ENCODE measurements at places on chromosomes 5 and 9. TPM values are rescaled to one million over a fixed set of nuclear protein-coding genes. Genes with fewer than 3 reads are reported as not detected.

The GRPEL2 gene
- total RNA-seq, result 14.3 TPM

The GARIN3 gene
- 27.8 TPM for total RNA-seq

The SLC6A18 gene
- 0.24 TPM for total RNA-seq

The IFNA13 gene
- total RNA-seq, result 0.63 TPM

The ROPN1L gene
- 333 TPM for total RNA-seq

The TLE4 gene
- total RNA-seq, result 223 TPM

The GZMA gene
- 0.37 TPM for total RNA-seq

DNA sequence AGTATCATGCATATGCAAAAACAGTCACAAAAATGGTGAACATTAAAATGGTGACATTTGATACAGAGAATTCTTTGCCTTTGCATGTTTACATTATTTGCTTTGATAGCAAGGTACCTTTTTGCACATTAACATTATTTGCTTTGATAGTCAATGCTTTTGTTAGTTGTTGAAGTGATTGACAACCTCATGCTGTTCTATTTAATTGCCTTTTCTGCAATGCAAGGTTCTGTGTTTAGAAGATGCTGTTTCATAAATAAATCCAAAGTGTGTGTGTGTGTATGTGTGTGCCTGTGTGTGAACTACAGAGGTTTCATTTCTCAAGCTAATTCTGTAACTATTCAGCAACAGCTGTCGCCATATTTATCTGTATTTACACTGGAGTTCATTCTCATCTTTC is 668.7 kb downstream of the NR2F1-AS1 start:
- H3K4me1 ChIP-seq, result no peaks in the 10 kb centered on the region
- no peak for DNase-seq
- no peak overlapping the region for H3K4me3 ChIP-seq
- no peaks in the 10 kb centered on the region for H3K27me3 ChIP-seq

- H3K4me1 ChIP-seq, result no peaks in the 10 kb centered on the region
- no peaks in the 10 kb centered on the region for H3K27me3 ChIP-seq
- no peaks in the 10 kb centered on the region for H3K36me3 ChIP-seq
- DNase-seq, result no peak
Measured at GRCh38 chr9:77917800-77918199, 113.8 kb downstream of the GNAQ start.

- H3K27ac ChIP-seq, result no peak overlapping the region
- no peaks in the 10 kb centered on the region for H3K36me3 ChIP-seq
- H3K4me3 ChIP-seq, result no peak overlapping the region
Measured at GRCh38 chr5:138444774-138445546, 6.1 kb downstream of the REEP2 start.

- no peak for DNase-seq
- H3K27ac ChIP-seq, result no peak overlapping the region
- H3K27me3 ChIP-seq, result no peaks in the 10 kb centered on the region
- no peaks in the 10 kb centered on the region for H3K36me3 ChIP-seq
Measured at GRCh38 chr9:105608721-105609598, 51.0 kb downstream of the FKTN start.

DNA sequence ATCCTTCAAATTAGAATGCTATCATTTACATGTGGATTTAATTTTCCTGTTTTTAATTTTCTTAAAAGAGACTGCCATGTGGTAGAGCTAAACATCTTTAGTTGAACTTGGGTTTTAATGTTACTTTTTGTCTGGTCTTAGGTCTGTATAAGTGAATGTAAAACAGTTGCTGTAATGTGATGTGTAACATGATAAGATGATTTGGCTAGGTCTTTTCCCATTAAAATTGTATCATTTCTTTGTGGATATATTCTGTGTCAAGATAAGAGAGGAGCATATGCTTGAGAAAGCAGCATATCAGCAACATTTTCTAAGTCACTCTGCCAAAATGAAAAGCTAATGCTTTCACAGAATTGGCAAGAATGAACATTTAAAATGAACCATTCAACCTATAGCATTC is 18.5 kb downstream of the TMEM167A start:
- no peak overlapping the region for H3K27ac ChIP-seq
- H3K36me3 ChIP-seq, result no peaks in the 10 kb centered on the region
- peaks cover 25% of the 10 kb centered on the region for H3K4me1 ChIP-seq
- H3K4me3 ChIP-seq, result no peak overlapping the region

- H3K4me1 ChIP-seq, result no peaks in the 10 kb centered on the region
- no peak overlapping the region for H3K27ac ChIP-seq
- no peak for DNase-seq
Measured at GRCh38 chr5:176559683-176560082, 10.5 kb downstream of the CDHR2 start.

- no peak overlapping the region for H3K4me3 ChIP-seq
- no peaks in the 10 kb centered on the region for H3K27me3 ChIP-seq
- no peak for DNase-seq
Measured at GRCh38 chr5:2131196-2131595, 248.5 kb upstream of the IRX4 start.

DNA sequence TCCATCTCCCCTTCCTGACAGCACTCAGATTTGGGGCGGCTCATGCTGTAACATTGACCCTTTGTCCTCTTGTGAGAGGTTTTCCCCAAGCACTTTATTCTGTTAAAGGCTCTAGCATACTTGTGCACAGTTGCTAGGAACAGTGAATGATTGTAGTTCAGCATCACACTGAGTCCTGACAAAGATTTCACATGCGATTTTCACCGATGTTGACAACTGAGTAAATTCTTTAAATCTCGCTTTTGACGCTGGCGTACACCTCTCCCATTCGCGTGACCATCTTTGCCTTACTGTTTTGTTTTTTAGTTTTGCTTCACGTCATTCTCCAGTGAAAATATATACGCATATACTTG is 780 bp downstream of the CDC37L1 start:
- no peak for DNase-seq
- H3K4me1 ChIP-seq, result peaks cover 15% of the 10 kb centered on the region
- H3K27me3 ChIP-seq, result no peaks in the 10 kb centered on the region
- H3K36me3 ChIP-seq, result no peaks in the 10 kb centered on the region
- H3K4me3 ChIP-seq, result peak overlapping the region; percentile 93

- H3K27ac ChIP-seq, result no peak overlapping the region
- no peaks in the 10 kb centered on the region for H3K27me3 ChIP-seq
- no peaks in the 10 kb centered on the region for H3K36me3 ChIP-seq
- H3K4me3 ChIP-seq, result no peak overlapping the region
Measured at GRCh38 chr9:17795744-17796143, 216.9 kb downstream of the SH3GL2 start.

DNA sequence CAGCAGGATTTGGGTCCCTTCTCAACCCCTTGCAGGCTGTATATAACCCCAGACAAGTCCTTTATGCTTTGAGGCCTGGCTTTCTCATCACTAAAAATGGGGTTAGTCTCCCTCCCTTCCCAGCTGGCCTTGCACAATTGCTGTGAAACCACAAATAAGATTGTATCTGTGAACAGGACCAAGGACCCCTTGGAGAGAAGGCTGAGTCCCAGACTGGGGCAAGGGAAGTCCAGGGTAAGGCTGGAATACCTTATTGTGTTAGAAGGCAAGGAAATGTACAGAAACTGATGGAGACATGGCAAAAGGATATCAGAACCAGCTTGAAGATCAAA is 11.4 kb downstream of the MACROH2A1 start:
- no peak overlapping the region for H3K4me3 ChIP-seq
- H3K36me3 ChIP-seq, result no peaks in the 10 kb centered on the region
- no peak for DNase-seq
- no peaks in the 10 kb centered on the region for H3K27me3 ChIP-seq
- no peak overlapping the region for H3K27ac ChIP-seq

- no peaks in the 10 kb centered on the region for H3K36me3 ChIP-seq
- no peaks in the 10 kb centered on the region for H3K27me3 ChIP-seq
- H3K27ac ChIP-seq, result no peak overlapping the region
- H3K4me3 ChIP-seq, result no peak overlapping the region
- no peak for DNase-seq
Measured at GRCh38 chr5:167140548-167141291, 1150.7 kb upstream of the WWC1 start.

DNA sequence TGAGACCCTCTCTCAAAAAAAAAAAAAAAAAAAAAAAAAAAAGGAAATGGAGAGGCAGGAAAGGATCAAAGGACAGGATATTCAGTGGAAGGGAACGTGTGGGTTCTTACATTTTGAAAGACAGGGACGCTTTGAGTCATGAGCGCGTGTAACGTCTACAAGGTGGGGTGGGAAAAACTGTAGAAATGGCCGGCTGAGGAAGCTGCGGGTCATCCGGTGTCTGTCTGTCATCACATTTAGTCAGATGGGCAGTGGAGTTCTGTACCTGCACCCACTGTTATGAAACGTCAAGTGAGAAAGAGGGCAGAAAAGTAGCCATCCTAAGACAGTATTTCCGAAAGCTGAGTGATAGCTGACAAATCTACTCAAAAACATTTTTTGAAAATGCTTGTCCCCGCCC is 159.8 kb downstream of the SMARCA2 start:
- H3K27me3 ChIP-seq, result no peaks in the 10 kb centered on the region
- DNase-seq, result no peak
- no peaks in the 10 kb centered on the region for H3K36me3 ChIP-seq

DNA sequence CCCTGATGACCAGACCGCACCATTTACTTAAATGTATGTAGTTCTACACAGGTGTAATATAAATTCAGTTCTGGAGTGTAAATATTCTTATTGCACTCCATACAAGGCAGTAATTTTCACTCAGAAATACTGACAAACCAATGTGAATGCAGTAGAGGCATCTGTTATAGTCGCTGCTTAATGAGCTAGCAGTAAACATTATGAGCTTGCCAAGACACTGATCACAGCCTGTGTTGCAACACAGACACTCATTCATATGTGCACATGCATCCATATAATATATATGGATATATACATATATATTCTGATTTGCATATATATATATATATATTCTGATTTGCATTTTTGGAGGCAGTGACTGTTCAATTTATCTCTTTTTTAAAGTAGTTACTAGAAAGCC is 435.1 kb upstream of the ST8SIA4 start:
- H3K27ac ChIP-seq, result no peak overlapping the region
- no peak for DNase-seq
- H3K36me3 ChIP-seq, result no peaks in the 10 kb centered on the region
- no peaks in the 10 kb centered on the region for H3K27me3 ChIP-seq
- no peaks in the 10 kb centered on the region for H3K4me1 ChIP-seq

DNA sequence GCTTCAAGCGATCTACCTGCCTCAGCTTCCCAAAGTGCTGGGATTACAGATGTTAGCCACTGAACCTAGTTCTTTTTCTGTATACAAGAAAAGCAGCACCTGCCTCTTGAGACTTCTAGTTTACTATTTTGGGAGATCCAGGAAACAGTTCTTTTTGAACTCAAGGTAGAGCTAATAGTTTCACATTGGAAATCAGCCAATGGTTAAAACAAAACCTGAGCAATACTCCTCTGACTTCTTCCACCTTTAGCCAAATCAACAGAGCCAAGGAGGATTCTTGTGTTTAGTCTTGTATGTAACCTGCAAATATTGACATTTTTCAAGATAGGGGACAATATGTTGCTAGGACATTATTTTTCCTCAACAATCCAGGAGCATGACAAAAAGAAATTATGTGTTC is 349.4 kb downstream of the SH3GL2 start:
- no peak overlapping the region for H3K27ac ChIP-seq
- no peak for DNase-seq
- H3K36me3 ChIP-seq, result no peaks in the 10 kb centered on the region
- no peak overlapping the region for H3K4me3 ChIP-seq
- no peaks in the 10 kb centered on the region for H3K27me3 ChIP-seq

DNA sequence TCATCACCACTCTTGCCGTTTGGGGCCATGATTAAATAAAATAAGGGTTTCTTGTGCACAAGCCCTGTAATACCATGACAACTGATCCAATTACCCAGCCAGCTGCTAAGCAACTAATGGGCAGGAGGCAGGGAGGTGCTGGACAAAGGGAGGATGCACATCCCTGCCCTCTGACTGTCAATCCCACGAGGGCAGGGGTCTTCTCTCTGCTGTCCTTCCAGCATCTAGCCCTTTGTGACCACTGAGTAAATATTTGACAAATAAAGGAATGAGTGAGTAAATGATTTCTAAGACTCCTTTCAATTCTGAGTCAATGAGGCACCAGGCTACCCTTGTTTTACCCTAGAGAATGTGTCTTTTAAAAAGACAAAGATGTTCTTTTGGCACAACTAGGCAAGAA is 247.1 kb downstream of the SYK start:
- no peaks in the 10 kb centered on the region for H3K36me3 ChIP-seq
- H3K27me3 ChIP-seq, result no peaks in the 10 kb centered on the region
- H3K4me1 ChIP-seq, result no peaks in the 10 kb centered on the region
- no peak overlapping the region for H3K4me3 ChIP-seq

DNA sequence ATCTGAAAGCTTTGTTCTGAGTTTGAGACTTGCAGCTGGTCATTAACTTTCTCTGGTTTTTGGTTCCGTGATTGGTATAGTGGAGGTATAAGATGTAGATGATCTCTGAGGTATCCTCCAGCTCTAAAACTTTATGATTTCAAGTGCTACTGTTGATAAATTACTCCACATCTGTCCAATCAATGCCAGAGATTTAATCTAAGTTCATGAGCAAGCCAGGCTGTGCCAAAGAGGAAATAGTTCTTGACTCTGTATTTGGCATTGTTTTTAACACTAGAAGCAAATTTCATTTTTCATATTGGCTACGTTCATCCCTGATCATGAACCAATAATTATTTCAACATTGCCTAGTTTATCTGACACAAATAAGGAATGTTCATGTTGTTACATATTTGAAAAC is 28.5 kb upstream of the CHD1 start:
- DNase-seq, result no peak
- no peaks in the 10 kb centered on the region for H3K27me3 ChIP-seq
- no peak overlapping the region for H3K4me3 ChIP-seq
- H3K4me1 ChIP-seq, result no peaks in the 10 kb centered on the region

DNA sequence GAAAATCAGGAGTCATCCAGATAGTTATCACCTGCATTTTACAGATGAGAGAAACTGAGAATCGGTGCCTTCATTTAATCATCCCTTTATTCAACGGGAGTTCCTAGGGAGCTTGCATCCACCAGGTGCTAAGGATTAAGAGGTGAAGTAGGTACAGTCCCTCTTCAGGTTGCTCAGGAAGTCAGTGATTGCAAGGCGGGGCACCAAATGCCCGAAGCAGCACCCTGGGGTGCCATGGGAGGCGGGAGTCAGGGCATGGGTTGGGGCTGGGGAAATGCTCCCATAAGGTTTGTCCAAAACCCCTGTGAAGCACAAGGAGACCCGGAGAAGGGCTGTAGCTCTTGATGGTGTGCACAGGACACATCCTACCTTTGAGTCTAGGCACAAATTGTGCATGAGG is 98.8 kb upstream of the KLF4 start:
- no peaks in the 10 kb centered on the region for H3K27me3 ChIP-seq
- no peak for DNase-seq
- H3K4me3 ChIP-seq, result no peak overlapping the region
- no peak overlapping the region for H3K27ac ChIP-seq

GRCh38 chr5:164237486-164237885 is 732.1 kb downstream of the MAT2B start:
- H3K27ac ChIP-seq, result no peak overlapping the region
- no peak for DNase-seq
- no peaks in the 10 kb centered on the region for H3K27me3 ChIP-seq
- H3K36me3 ChIP-seq, result no peaks in the 10 kb centered on the region
- no peaks in the 10 kb centered on the region for H3K4me1 ChIP-seq
- H3K4me3 ChIP-seq, result no peak overlapping the region

DNA sequence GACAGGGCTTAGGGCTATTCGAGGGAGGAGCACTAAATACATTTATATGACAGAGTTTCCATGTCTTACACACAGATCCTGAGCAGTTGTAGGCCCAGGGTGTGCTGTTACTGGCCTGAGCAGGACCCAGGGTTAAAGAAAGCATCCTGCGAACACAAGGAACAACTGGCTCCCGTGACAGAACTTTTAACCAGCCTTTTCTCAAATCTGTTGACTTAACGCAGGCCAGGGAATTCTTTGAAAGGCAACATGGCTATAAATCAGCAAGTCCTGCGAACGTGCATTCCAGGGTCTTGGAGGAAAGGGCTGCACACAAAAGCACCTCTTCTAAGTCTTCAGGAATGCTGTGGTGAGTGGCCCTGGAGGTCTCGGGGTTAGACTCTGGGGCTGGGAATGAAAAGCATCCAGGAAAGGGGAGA is 45.2 kb upstream of the ANKRD55 start:
- no peaks in the 10 kb centered on the region for H3K4me1 ChIP-seq
- no peaks in the 10 kb centered on the region for H3K27me3 ChIP-seq
- no peaks in the 10 kb centered on the region for H3K36me3 ChIP-seq

Measured in testis (tissue), 5 donors.